Activated naive CD4-positive, alpha-beta T cell (primary cell): ENCODE measurements at places on chromosomes 6 and 20.
A peak's percentile ranks its signal among the peaks of the same experiment; 100 is the strongest.

DNA sequence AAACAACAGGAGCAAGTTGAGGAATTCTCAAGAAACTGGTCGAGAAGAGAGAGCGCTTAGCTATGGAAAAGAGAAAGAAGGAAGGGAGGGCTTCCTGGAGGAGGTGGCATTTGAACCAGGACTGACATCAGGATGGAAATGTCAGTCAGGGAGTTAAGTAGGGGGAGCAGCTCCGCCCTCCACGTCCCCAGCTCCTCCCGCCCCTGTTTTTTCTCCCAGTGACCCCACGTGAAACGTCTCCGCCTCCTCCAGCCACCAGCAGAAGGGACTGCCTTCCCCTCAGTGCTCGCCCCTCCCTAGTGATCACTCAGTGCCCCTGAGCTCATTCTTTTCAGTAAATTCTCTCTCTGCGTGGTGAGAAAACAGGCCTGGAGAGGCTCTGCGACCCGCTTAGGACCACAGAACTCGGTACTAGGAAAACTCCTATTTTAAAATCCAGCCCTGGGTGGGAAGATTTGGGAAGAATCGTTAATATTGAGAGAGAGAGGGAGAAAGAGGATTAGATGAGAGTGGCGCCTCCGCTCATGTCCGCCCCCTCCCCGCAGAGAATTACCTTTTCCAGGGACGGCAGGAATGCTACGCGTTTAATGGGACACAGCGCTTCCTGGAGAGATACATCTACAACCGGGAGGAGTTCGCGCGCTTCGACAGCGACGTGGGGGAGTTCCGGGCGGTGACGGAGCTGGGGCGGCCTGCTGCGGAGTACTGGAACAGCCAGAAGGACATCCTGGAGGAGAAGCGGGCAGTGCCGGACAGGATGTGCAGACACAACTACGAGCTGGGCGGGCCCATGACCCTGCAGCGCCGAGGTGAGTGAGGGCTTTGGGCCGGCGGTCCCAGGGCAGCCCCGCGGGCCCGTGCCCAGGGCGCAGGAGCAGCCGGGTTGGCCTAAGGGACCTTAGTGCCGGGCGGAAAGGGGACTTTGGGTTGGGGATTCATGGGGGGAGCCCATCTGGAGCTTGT lies 4.6 kb downstream of the HLA-DPB1 start:
- DNase-seq, result no peak

GRCh38 chr6:80643881-80644280 lies 537.4 kb downstream of the BCKDHB start:
- DNase-seq, result no peak

DNA sequence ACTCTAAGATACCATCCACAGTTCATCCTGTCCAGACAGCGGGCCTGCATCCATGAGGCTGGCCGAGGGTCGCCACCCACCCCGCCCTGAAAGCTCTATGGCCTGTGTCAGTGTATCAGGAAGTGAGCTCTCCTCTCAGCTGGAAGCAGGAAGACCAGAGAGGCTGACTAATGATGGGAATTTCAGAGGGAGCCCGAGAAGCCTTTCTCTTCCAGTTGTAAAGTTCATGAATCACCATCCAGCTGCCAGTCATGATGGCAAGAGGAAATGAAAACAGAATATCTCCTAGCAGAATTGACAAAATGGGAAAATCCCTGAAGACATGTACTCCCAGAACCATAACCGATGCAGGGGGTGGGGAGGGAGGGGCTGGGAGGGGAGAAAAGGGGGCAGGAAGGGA lies 109.6 kb upstream of the RPS6KA2 start:
- no peak for DNase-seq

DNA sequence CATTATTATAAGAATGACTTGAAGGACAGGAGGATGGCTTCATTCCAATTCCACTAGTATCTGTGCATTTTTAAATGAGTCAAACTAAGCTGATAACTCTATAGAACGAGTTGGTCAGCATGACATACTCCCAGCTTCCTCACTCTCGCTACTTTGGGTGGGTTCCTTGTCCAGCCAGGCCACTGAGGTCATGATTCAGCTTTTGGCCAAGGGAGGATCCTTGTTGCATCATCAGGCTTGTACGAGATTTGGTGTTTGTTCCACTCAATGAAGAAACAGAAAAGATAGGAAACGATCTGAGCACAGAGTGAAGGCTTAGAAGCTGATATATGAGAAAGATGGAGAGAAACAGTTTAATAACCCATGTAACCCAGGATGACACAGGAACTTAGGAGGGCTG lies 19.8 kb downstream of the NEDD9 start:
- DNase-seq, result no peak

DNA sequence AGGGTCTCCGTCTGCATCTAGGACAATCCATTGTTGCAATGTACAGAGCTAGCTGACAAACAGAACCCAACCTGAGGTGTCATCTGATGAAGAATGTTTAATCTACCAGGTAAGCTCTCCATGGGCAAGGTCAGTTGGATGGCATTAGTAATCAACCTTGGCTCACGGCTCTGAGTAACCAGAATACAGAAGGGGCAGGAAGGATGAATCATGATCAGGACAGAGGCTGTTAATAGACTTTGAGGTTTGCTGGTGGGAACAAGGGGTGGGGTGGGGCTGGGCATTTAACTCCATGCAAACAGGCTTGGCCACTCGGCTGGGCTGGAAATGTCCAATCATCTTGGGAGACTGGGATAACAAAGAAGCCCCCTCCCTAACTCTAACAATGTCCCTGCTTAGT lies 77.1 kb upstream of the MRPS10 start:
- DNase-seq, result no peak

- DNase-seq, result peak; percentile 57
Observed at GRCh38 chr6:108557494-108558371, 3.0 kb upstream of the FOXO3 start.

DNA sequence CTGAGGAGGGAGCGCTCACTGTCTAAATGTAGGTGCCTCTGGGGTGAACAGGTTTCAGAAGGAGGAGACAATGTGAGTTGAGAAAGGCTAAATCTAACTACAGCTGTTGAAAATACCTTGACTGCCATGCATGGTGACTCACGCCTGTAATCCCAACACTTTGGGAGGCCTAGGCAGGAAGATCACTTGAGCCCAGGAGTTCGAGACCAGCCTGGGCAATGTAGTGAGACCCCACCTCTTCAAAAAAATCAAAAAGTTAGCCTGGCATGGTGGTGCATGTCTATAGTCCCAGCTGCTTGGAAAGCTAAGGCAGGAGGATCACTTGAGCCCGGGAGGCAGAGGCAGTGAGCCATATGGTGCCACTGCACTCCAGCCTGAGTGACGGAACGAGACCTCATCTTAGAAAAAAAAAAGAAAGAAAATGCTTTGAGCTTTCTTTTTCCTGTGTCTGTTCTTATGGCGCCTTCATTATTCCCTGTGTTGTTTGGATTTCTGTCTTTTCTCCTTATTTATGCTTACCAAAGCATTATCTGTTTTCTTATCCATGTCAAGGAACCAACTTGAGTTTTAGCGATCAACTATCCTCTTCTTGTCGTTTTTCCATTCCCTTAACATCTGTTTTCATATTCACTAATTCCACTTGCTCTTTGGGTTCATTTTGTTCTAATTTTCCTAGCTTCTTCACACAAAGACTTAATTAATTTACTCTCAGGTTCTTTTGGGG lies 8.5 kb downstream of the SLC2A10 start:
- no peak for DNase-seq

- DNase-seq, result no peak
Observed at GRCh38 chr20:37315452-37316110, 26.1 kb downstream of the MANBAL start.

- DNase-seq, result no peak
Observed at GRCh38 chr6:14552891-14553290, 435.3 kb downstream of the CD83 start.

- no peak for DNase-seq
Observed at GRCh38 chr6:31305703-31306219, 33.9 kb upstream of the HLA-C start.

- DNase-seq, result no peak
Observed at GRCh38 chr20:47319517-47320252, 36.8 kb downstream of the ZMYND8 start.

DNA sequence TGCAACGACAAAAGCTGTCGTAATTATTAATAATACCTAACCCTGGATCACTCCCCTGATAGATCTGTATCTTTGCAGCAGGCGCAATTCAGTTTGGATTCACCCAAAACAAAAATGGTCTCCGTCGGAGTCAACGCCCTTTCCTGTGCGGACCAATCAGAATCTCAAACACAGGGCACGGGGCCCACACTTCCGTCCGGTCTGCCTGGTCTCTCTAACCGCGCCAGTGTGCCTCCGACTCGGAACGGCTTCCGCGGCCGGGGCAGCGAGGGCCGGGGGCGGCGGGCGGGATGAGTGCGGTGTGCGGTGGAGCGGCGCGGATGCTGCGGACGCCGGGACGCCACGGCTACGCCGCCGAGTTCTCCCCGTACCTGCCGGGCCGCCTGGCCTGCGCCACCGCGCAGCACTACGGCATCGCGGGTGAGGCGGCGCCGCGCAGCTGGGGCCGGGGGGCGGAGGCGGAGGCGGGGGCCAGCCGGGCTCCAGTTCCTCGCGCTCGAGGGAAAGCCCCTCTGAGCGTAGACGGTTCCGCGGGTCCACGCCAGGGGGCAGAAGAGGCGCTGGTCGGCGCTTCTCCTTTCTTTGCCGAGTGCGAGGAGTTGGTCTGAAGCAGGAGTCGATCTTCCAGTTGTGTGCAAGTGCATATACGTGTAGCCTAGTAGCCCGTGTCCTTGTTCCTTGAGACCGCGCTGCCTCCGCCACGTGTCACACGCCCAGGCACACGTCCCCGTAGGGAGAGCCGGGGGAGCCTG lies at the start of gene PEX7:
TSS of gene PEX7 (plus strand) at position 217 of the 752 bp plus-strand sequence. CDS start at position 291, 74 bp downstream.
- peak; percentile 75 for DNase-seq

GRCh38 chr6:163539101-163539762 lies 124.7 kb downstream of the QKI start:
- no peak for DNase-seq

DNA sequence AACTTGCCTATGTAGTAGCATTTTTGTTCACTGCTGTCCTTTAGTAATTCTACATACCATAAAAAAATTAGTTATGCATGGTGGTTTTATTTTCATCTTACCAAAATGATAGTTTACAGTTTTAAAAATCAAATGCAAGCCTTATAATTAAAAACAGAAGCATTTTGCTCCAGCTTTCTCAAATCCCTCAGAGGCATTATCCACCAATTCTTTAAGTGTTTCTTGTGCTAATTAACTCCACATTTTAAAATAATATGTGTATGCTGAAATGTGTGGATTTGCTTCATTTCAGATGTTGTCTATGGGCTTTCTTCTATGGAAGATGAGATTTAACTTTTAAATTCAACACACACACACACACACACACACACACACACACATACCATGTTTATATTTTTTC lies 49.3 kb downstream of the PCSK2 start:
- no peak for DNase-seq

DNA sequence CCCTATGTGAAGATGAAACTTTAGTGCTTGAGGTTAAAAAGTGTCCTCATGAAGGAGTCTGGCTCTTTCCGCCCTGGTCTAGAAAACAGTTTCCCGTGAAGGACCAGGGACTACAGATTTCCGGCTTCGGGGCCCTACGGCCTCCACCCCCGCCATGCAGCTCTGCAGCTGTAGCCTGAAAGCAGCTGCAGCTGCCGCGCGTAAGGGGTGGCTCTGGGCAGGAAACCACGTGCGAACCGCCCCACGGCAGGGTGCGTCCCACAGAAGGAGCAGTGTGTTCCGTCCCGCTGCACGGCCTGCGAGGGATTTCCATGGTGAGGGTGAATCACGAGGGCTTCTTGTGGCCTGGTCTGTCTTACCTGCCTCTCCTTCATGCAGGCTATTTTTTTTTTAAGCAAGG lies 117.0 kb downstream of the ERMARD start:
- DNase-seq, result peak; percentile 35

GRCh38 chr6:157774153-157775135 lies 48.6 kb upstream of the SNX9 start:
- peak; percentile 23 for DNase-seq

- no peak for DNase-seq
Observed at GRCh38 chr20:3510110-3510509, 39.3 kb downstream of the ATRN start.

GRCh38 chr6:43706788-43707187 lies 19.2 kb upstream of the MRPS18A start:
- no peak for DNase-seq

GRCh38 chr6:71395731-71396409 lies 107.3 kb downstream of the OGFRL1 start:
- DNase-seq, result no peak

- no peak for DNase-seq
Observed at GRCh38 chr6:54624216-54624615, 222.4 kb upstream of the FAM83B start.

DNA sequence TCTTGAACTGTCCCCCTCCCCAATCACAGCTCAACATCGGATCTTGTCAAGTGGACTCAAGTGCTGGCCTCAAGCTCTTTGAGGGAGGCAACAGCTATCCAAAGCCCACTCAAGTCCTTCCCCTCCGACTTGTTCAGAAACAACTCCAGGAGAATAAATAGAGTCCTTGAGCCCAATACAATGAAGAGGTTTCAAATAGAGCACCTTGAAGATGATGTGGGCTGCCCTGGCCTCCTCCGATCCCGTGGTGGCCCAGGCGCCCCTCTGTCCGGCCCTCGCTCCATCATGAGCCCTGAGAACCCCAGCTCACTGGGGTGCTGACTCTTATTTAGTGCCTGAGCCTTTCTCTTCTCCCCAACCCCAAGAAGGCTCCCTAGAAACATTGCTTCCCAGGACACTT lies 164.3 kb upstream of the PMEPA1 start:
- DNase-seq, result no peak

- no peak for DNase-seq
Observed at GRCh38 chr6:131778169-131778568, 29.7 kb upstream of the ENPP1 start.

GRCh38 chr6:6357032-6357431 lies 36.6 kb upstream of the F13A1 start:
- no peak for DNase-seq
